ENCODE measurements at places on chromosomes 16 and 17.

GRCh38 chr16:73159296-73159695 lies 111.4 kb upstream of the ZFHX3 start:
- DNase-seq: no peak

GRCh38 chr16:55487048-55487803 lies 8.2 kb downstream of the MMP2 start:
- no peak for DNase-seq

- no peak for DNase-seq
Observed at GRCh38 chr16:53064081-53064578, 9.3 kb downstream of the CHD9 start.

- DNase-seq: no peak
Observed at GRCh38 chr16:67370661-67371060, 22.6 kb downstream of the TPPP3 start.

- no peak for DNase-seq
Observed at GRCh38 chr17:57915544-57915943, 39.7 kb downstream of the CUEDC1 start.

DNA sequence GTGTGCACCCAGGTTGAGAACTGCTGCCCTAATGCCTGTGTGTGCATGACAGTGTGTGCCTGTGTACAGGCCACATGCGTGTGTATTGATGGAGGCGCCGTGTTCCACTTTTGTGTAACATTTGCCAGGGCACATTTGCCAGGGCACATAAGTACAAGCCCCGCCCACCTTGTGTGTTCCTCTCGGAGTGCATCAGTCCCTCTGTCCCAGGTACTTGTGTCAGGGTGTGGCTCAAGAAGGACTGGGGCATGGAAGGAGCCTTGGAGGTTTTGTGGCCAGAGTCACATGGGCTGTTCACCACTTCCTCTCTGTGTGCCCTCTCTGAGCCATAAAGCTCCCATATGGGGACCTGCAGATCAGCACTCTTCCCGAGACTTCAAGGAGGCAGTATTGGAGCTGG lies 73.9 kb downstream of the MRM1 start:
- DNase-seq: no peak

DNA sequence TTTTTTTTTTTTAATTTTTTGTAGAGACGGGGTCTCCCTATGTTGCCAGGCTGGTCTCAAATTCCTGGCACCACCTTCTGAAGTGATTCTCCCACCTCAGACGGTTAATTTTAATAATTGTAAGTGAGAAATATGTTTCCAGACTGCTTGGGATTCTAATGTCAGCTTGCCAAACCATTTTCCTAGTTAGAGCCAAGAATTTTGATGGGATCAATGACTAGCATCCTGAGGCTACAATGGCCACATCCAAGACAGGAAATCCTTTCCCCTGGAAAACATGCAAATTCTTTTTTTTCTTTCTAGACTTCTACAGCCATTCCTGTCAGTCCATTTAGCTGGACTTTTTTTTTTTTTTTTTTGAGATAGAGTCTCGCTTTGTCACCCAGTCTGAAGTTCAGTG lies 32.6 kb downstream of the IGF2BP1 start:
- no peak for DNase-seq

GRCh38 chr16:60204181-60204580 lies 1470.1 kb upstream of the GOT2 start:
- no peak for DNase-seq

- DNase-seq: peak; percentile 18
Observed at GRCh38 chr16:71807905-71808592, 585 bp downstream of the AP1G1 start.

GRCh38 chr16:87582216-87582965 lies 19.9 kb upstream of the JPH3 start:
- DNase-seq: peak; percentile 26

DNA sequence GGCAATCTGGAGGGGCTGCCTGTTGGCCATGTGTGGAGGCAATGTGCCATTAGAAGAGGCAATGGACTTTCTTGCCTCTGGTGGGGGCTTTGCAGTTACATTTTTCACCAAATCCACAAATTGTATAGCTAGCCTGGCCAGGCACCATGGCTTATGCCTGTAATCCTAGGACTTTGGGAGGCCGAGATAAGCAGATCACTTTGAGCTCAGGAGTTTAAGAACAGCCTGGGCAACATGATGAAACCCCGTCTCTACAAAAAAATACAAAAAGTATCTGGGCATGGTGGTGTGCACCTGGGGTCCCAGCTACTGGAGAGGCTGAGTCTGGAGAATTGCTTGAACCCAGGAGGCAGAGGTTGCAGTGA lies 2.7 kb upstream of the RNF112 start:
- no peak for DNase-seq

DNA sequence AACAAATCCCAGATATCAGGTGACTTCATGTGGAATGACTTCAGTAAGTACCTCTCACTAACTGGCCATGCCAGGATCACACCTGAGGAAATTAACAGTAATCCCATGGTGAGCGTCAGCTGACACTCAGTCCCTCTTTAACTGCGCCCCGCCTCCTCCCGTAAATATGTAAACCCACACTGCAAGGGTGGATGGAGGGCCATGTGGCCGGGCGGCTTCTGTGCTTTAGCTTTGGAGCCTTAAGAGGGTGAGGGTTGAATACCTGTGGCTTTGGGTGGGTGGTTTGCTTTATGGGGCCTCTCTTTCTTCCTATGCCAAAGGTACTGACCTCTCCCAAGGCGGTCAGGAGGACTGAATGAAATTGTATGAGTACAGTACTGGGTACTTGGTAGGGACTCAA lies 141.7 kb downstream of the MRM1 start:
- DNase-seq: no peak

DNA sequence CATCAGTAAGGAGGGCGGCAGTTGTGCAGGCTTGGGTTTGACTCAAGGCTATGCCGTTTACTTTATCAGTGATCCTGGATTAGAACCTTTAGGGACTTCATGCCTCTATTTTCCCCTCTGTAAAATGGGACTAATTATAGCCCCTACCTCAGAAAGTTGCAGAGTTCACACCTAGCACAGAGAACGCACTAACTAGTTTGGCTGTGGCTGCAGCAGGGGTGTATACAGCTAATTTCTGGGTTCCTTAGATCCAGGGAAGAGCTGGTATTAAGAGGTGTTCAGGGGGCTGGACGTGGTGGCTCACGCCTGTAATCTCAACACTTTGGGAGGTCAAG lies 267.3 kb downstream of the CPPED1 start:
- no peak for DNase-seq

DNA sequence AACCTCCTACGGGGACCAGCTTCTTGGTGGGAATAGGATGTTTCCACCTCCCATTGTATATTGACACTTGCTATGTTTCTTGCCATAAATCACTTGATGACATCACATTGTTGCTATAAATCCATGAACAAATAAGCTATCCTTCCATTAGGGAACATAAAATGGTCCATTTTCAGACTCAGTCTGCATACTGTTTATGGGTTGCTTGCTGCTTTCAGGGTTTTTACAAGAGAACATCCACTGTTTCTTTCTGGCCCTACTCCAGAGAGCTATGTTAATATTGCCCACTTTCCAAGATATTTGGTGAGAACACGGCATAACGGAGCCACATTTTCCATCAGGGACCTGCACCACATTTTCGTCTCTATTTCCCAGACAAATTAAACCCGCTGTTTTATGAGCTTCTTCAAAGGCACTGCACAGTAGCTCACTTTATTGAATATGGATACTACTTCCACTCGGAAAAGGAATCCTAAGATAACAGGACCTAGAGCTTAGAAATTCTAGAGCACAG lies 800.2 kb downstream of the KCNJ2 start:
- peak; percentile 71 for DNase-seq

- DNase-seq: peak; percentile 10
Observed at GRCh38 chr17:63039899-63040602, 74.0 kb downstream of the TANC2 start.

DNA sequence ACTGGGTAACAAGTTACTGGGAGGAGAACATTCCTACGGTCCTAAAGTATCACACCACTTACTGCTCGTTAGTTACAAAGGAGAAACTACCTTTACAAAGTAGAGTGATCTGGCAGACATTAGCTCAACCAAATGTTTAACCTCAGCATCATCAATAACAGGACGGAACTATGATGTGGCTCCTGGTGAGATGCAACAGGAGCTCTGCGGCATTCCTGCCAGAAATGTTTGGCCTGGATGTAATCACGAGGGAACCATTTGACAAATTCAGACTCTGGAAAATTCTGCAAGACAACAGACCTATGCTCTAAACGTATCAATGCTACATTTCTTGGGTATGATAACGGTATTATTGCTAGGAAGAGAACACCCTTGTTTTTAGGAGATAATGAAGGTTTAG lies 80.4 kb downstream of the MRM3 start:
- DNase-seq: no peak

DNA sequence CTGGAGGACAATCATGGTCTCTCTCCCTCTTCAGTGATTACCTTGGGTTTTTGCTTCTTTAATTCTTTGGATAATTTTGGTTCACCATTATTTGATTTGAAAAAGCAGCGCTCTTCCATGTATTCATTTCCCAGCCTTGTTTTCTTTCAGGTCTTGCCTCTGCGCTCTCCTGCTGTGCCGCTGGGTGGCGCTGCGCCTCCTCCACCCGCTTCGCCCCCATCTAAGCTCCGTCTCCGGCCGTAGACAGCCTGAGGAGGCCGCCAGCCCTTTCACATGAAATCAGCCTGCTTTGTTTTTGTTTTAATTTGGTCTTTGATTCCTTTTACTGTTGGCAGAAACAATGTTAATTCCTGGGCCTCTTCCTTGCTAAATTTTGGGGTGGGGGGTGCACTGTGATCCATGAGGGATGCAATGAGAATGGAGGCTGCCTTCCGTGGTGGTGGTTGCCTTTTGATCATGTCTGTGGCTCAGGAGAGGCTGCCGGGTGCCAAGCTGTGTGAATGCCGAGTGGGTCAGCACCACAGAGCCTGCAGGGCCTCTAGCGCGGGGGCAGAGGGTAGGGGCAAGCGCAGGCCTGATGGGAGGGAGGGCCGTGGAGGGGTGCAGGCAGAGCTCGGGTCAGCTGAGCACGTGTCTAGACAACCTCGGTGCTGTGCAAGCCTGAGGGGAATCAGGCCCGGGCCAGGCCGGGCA lies 64.1 kb downstream of the PLD6 start:
- DNase-seq: peak; percentile 86

GRCh38 chr17:3657588-3657869 lies 10.8 kb downstream of the TAX1BP3 start:
- DNase-seq: no peak

- no peak for DNase-seq
Observed at GRCh38 chr17:11366272-11366850, 125.3 kb downstream of the SHISA6 start.

DNA sequence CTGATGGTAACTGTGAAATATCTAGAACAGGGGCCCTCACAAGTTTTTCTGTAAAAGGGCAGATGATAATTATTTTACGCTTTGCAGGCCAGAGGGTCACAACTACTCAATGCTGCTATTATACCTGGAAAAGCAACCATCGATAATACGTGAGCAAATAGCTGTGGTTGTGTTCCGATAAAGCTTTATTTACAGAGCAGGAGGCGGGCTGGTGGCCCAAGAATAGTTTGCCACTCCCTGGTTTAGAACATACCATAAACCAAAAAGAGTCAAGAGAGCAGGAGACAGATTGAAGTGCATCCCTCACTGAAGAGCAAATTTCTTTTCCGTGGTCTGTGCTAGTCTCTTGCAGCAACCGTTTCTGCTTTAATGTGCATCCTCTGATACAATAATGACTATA lies 77.9 kb upstream of the DYNLRB2 start:
- DNase-seq: no peak

GRCh38 chr16:23947838-23948237 lies 112.1 kb downstream of the PRKCB start:
- no peak for DNase-seq

- no peak for DNase-seq
Observed at GRCh38 chr16:12951392-12951791, 50.0 kb downstream of the SHISA9 start.

GRCh38 chr16:16033208-16033717 lies 83.8 kb downstream of the ABCC1 start:
- DNase-seq: no peak

DNA sequence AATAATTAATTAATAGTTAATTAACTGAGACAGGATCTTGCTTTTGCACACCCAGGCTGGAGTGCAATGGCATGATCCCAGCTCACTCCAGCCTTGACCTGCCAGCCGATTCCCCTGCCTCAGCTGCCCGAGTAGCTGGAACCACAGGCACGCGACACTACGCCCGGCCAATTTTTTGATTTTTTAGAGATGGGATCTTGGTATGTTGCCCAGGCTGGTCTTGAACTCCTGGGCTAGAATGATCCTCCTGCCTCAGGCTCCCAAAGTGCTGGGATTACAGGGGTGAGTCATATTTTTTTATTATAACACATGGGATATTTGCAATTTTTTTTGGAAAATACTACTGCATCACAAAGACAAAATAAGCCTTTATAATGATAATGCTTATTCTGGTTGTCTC lies 30.4 kb upstream of the BCAR1 start:
- no peak for DNase-seq

DNA sequence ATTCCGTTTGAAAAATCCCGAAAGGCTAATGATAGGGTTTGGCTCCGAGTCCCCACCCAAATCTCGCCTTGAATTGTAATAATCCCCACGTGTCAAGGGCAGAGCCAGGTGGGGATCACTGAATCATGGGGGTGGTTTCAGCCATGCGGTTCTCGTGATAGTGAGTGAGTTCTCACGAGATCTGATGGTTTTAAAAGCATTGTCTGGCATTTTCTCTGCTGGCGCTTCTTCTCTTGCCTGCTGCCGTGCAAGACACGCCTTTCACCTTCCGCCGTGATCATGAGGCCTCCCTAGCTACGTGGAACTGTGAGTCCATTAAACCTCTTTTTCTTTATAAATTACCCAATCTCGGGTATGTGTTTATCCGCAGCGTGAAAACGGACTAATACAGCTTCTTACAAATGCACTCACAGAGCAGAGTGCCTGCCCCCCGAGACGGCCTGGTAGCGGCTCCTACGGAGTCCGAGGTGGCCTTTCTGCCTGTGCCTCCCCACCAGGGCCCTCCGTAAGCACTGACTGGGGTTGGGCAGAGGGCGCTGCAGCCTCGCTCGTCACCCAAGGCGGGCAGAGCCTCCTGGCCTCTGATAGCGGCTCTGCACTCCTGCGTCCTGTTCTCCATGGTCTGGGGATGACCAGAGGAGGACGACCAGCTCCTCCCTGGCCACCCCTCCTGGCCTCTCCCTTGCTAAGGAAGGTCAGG lies 131.7 kb downstream of the FOXL1 start:
- DNase-seq: no peak

DNA sequence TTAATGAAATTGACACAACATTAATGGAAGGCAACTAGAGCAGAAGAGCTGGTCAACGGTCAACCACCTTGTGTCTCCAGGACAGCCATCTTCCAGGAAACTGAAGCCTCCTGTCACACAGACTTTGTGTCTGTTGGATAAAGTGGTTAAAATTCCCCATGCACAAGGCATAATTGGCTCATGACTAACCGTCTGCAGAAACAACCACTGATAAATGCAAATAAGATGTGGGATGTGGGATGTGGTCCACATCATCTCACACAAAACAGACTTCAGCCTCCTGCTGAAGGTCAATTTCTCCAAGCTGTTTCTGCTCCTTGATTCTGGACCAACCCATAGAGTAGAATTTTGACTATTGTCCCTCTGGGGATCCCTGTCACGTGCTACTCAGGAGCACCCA lies 26.9 kb upstream of the XYLT1 start:
- no peak for DNase-seq

GRCh38 chr17:59651346-59651745 lies 31.7 kb downstream of the CLTC start:
- no peak for DNase-seq
